ENCODE measurements at places on chromosomes 7 and 10. TPM values are rescaled to one million over a fixed set of nuclear protein-coding genes. Genes with fewer than 3 reads are reported as not detected.
A peak's percentile ranks its signal among the peaks of the same experiment; 100 is the strongest.

- DNase-seq: peak; percentile 12
- H3K27ac ChIP-seq: no peak overlapping the region
- no peaks in the 10 kb centered on the region for H3K36me3 ChIP-seq
- peaks cover 29% of the 10 kb centered on the region for H3K4me1 ChIP-seq
- H3K27me3 ChIP-seq: peaks cover 100% of the 10 kb centered on the region
Observed at GRCh38 chr10:93065675-93066543, 5.3 kb downstream of the CYP26C1 start.

- H3K36me3 ChIP-seq: no peaks in the 10 kb centered on the region
- H3K27me3 ChIP-seq: no peaks in the 10 kb centered on the region
- H3K4me1 ChIP-seq: no peaks in the 10 kb centered on the region
- no peak overlapping the region for H3K27ac ChIP-seq
- H3K4me3 ChIP-seq: no peak overlapping the region
Observed at GRCh38 chr7:98354052-98354451, 46.8 kb downstream of the BAIAP2L1 start.

EPHB4 gene
- total RNA-seq: 17.4 TPM

DNA sequence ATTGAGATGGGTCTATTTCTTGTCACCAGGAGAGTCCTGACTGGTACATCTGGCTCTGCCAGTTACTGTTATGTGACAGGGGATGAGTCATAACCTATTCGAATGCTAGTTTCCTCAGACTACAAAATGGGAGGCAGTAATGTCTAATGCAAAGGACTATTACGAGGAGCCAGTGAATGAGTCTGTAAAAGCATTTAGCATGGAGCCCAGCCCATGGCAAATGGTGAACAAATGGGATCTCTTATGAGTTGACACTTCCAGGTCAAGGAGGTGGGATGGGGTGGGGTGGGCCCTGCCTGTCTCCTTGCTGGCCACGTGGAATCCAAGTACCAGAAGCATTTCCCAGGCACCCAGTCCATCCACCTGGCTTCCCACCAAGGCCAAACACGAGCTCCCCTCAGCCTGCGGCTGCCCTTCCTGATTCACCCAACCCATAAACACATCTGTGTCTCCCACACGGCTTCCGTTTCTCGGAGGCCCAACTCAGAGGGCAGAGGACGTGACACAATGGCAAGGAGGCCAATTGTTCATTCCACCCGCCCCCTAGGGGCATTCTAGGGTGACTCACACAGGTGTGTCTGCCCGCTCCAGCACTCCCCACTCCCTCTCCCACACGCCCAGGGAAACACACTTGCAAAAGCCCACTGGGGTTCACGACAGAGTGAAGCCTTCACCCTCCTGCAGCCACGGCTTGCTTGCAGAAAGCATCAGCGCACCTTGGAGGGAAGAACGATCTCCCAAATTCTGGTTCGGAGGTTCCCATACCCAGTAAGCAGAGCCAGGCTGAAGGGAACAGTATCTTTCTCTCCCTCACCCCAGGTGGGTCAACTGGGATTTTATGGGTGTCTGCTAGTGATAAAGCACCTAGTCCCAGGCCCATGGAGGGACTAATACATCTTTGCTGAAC lies 109.8 kb downstream of the SH3PXD2A start:
- no peak overlapping the region for H3K4me3 ChIP-seq
- H3K4me1 ChIP-seq: peaks cover 29% of the 10 kb centered on the region
- no peaks in the 10 kb centered on the region for H3K27me3 ChIP-seq
- no peak for DNase-seq
- H3K36me3 ChIP-seq: no peaks in the 10 kb centered on the region
- peak overlapping the region; percentile 16 for H3K27ac ChIP-seq

DNA sequence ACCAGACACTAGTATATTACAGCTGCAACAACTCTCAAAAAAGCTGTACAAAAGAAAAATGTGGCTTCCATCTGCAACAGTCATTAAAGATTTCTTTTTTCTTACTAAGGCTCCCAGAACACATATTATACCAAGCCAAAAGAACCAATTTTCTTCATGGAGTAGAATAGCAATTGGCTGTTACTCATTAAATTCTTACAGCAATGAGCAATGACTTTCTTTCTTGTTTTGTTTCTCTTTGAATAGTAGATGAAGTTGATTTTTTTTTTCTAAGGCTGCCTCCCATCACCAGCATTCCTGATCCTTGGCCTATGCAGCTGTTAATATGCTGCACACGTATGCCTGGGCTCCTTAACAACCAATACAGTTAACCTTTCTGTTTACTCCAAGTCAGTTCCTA lies 36.6 kb upstream of the SPOCK2 start:
- H3K27ac ChIP-seq: no peak overlapping the region
- peaks cover 21% of the 10 kb centered on the region for H3K36me3 ChIP-seq
- no peak for DNase-seq
- H3K4me3 ChIP-seq: no peak overlapping the region

DNA sequence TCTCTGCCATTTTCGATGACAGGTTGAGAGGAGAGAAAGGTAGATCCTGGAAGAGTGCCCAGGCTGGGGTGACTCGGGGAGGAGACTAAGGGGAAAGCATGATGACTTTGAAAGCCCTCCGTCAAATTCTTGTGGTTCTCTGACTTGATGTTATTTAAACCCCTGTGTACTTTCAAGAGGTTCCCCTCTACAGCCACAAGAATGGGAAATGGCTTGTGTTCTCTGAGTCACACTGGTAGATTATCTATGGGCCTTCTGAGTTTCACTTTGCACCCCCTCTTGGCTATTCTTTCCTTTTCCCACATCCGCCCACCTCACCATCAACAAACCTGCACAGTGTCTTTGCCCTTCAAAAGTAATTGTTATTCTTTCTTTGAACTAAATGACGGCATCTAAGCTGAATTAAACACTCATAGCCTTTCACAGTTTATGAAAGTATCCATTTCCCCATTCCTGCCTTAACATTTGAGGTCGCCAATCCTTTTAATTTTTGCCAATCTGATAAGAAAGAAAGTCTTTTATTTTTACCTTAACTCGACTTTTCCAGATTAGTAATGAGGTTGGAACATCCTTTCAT lies 24.1 kb downstream of the PRF1 start:
- no peaks in the 10 kb centered on the region for H3K36me3 ChIP-seq
- H3K27ac ChIP-seq: no peak overlapping the region
- peaks cover 16% of the 10 kb centered on the region for H3K4me1 ChIP-seq
- no peak overlapping the region for H3K4me3 ChIP-seq
- no peak for DNase-seq

MEOX2 gene
- 7.1 TPM for total RNA-seq

DNA sequence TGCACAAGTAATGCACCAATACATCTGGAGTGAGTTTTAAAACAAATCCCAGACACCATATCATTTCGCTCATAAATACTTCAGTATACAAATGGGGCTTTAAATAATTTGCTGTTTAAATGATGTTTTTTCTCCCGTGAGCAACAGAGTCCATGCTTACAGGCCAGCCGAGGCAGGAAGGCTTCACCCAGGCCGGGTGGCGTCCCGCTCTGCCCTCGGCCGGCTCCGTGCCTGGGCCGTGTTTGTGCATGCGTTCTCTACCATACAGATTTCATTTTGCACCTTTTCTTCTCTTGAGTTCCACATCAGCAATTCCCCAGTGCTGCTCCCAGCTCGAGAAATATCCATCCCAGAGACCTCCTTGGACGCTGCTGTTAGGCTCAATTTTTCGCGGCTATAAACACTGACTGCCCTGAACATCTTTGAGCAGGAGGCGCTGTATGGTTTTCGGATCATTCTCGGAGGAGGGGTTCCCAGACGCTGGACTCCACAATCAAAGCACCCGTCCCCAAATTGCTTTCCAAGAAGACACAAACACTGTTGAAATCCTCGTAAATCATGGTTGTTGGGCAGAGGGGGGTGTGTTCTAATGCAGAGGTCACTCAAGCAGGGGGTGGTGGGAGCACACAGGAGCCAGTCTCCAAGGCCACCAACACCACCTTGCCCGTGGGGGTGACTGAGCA lies 91.6 kb downstream of the MICALL2 start:
- H3K4me3 ChIP-seq: no peak overlapping the region
- H3K4me1 ChIP-seq: peaks cover 5% of the 10 kb centered on the region
- no peaks in the 10 kb centered on the region for H3K36me3 ChIP-seq
- H3K27me3 ChIP-seq: peaks cover 90% of the 10 kb centered on the region

SHTN1 gene
- 1.6 TPM for total RNA-seq

All from heart right ventricle (tissue), 16 donors.